ENCODE measurements at places on chromosomes 5 and 9. TPM values are rescaled to one million over a fixed set of nuclear protein-coding genes. Genes with fewer than 3 reads are reported as not detected.
A peak's percentile ranks its signal among the peaks of the same experiment; 100 is the strongest.

GRCh38 chr5:150780816-150781221 is 2.3 kb downstream of the SMIM3 start:
- peaks cover 53% of the 10 kb centered on the region for H3K4me1 ChIP-seq
- peak overlapping the region; percentile 98 for H3K27ac ChIP-seq
- no peaks in the 10 kb centered on the region for H3K27me3 ChIP-seq

GRCh38 chr5:371811-372555 is 50.5 kb downstream of the AHRR start:
- no peak for DNase-seq
- no peaks in the 10 kb centered on the region for H3K27me3 ChIP-seq

- H3K4me3 ChIP-seq = no peak overlapping the region
- no peak for DNase-seq
- no peaks in the 10 kb centered on the region for H3K36me3 ChIP-seq
- no peaks in the 10 kb centered on the region for H3K27me3 ChIP-seq
These were observed 206.8 kb downstream of the TMC1 start for GRCh38 chr9:72728031-72728770.

- no peaks in the 10 kb centered on the region for H3K27me3 ChIP-seq
- DNase-seq = no peak
- no peaks in the 10 kb centered on the region for H3K36me3 ChIP-seq
- no peak overlapping the region for H3K4me3 ChIP-seq
These were observed 690.2 kb downstream of the NR2F1-AS1 start for GRCh38 chr5:92890841-92891244.

DNA sequence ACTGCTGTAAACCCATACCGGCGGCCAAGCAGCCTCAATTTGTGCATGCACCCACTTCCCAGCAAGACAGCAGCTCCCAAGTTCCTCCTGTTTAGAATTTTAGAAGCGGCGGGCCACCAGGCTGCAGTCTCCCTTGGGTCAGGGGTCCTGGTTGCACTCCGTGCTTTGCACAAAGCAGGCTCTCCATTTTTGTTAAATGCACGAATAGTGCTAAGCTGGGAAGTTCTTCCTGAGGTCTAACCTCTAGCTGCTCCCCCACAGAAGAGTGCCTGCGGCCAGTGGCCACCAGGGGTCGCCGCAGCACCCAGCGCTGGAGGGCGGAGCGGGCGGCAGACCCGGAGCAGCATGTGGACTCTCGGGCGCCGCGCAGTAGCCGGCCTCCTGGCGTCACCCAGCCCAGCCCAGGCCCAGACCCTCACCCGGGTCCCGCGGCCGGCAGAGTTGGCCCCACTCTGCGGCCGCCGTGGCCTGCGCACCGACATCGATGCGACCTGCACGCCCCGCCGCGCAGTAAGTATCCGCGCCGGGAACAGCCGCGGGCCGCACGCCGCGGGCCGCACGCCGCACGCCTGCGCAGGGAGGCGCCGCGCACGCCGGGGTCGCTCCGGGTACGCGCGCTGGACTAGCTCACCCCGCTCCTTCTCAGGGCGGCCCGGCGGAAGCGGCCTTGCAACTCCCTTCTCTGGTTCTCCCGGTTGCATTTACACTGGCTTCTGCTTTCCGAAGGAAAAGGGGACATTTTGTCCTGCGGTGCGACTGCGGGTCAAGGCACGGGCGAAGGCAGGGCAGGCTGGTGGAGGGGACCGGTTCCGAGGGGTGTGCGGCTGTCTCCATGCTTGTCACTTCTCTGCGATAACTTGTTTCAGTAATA is at the start of gene FXN:
TSS of gene FXN (plus strand) at position 315 of the 871 bp plus-strand sequence. CDS start at position 346, 31 bp downstream.
- peak within 1 kb of the TSS; percentile 64 for H3K27ac ChIP-seq
- DNase-seq = no peak
- H3K36me3 ChIP-seq = no peaks in the 10 kb centered on the region
- peak within 1 kb of the TSS; percentile 80 for H3K4me3 ChIP-seq
- peaks cover 8% of the 10 kb centered on the region for H3K4me1 ChIP-seq

- H3K36me3 ChIP-seq = no peaks in the 10 kb centered on the region
- no peaks in the 10 kb centered on the region for H3K27me3 ChIP-seq
- H3K27ac ChIP-seq = no peak overlapping the region
- no peak for DNase-seq
- H3K4me3 ChIP-seq = peak overlapping the region; percentile 26
These were observed 19.9 kb upstream of the IER5L start for GRCh38 chr9:129197978-129198318.

DNA sequence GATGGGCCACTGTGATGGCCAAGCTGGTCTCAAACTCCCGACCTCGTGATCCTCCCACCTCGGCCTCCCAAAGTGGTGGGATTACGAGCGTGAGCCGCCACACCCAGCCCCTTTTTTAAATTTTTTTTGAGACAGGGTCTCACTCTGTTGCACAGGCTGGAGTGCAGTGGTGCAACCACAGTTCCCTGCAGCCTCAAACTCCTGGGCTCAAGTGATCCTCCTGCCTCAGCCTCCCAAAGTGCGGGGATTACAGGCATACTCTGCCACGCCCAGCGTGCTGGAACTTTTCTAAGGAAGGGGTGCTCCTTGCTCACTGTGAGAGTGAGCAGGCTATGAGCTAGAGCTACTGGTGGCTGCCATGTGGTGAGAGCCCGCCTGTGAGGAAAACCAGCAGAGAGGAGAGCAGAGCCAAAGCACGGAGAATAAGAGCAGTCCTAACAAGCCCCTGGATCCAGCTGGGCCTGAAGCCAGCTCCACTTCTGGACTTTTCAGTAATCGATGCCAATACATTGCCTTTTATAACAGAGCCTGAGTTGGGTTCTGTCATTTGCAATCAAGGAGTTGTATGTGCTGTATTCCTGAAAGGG is 75.5 kb upstream of the UNC5A start:
- no peak overlapping the region for H3K4me3 ChIP-seq
- no peaks in the 10 kb centered on the region for H3K4me1 ChIP-seq
- no peaks in the 10 kb centered on the region for H3K36me3 ChIP-seq
- no peak overlapping the region for H3K27ac ChIP-seq

DNA sequence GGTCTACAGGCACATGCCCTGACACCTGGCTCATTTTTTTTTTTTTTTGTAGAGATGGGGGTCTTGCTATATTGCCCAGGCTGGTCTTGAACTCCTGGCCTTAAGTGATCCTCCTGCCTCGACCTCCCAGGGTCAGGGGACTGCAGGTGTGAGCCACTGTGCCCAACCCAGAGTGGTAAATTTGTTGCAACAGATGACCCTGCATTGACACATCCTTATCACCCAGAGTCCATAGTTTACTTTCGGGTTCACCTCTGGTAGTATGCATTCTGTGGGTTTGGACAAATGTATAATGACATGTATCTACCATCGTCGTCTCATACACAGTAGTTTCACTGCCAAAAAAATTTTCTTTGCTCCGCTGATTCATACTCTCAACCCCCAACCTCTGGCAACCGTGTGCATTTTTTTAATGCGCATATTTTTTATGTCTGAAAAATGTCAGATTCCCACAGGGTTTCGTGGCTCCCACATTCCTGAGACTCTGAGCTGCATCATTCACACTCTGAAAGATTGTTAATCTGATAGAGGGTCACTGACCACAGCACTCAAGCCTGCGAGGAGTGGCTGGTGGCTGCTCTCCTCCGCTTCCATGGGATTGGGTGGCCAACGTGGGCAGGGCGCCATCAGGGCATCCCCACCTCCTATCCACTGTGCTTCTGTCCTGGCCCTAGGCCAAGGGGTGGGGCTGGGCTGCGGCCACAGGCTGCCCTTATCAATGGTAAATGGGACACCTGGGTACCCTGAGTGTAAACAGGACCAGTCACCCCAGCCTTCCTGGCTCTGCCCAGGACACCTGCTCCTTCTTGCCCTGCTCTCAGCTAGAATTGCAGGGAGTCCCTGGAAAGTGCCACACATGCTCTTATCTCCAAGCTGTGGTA is 9.6 kb downstream of the NDST1 start:
- no peaks in the 10 kb centered on the region for H3K27me3 ChIP-seq
- peaks cover 2% of the 10 kb centered on the region for H3K36me3 ChIP-seq
- DNase-seq = no peak
- peak overlapping the region; percentile 54 for H3K27ac ChIP-seq
- peak overlapping the region; percentile 37 for H3K4me3 ChIP-seq
- peaks cover 82% of the 10 kb centered on the region for H3K4me1 ChIP-seq

- H3K4me1 ChIP-seq = peaks cover 28% of the 10 kb centered on the region
- no peaks in the 10 kb centered on the region for H3K36me3 ChIP-seq
- peak; percentile 44 for DNase-seq
- H3K4me3 ChIP-seq = no peak overlapping the region
These were observed 43.1 kb downstream of the TNFAIP8 start for GRCh38 chr5:119398727-119399466.

DNA sequence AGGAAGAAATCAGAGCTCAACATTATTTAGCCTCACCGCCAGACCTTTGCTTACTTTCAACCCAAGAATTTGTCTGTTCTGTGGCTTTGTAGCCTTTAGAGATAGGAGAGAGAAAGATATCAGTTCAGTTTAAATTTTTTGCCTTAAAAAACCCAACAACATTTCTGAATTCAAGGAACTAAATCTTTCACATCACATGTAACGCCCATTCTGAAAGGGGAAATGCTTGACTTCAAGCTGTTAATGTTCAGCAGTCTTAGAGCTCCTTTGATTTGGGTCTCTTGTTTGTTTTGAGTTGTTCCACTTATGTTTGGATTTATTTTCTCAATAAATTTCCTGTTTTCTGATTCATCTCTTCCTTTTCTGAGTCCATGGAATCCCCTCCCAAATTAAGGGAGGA is 294.5 kb downstream of the ARHGAP26 start:
- H3K4me1 ChIP-seq = peaks cover 50% of the 10 kb centered on the region
- no peak for DNase-seq
- no peaks in the 10 kb centered on the region for H3K36me3 ChIP-seq
- peak overlapping the region; percentile 17 for H3K4me3 ChIP-seq
- H3K27ac ChIP-seq = no peak overlapping the region

- H3K36me3 ChIP-seq = no peaks in the 10 kb centered on the region
- DNase-seq = no peak
- peaks cover 4% of the 10 kb centered on the region for H3K4me1 ChIP-seq
- peak overlapping the region; percentile 86 for H3K4me3 ChIP-seq
These were observed 808 bp downstream of the SPOCK1 start for GRCh38 chr5:137498301-137498735.

- DNase-seq = no peak
- no peaks in the 10 kb centered on the region for H3K27me3 ChIP-seq
- H3K4me3 ChIP-seq = no peak overlapping the region
- H3K27ac ChIP-seq = no peak overlapping the region
These were observed 399.0 kb downstream of the HTR1A start for GRCh38 chr5:63563008-63563917.

- peak; percentile 50 for DNase-seq
- peak overlapping the region; percentile 54 for H3K4me3 ChIP-seq
- H3K27ac ChIP-seq = peak overlapping the region; percentile 87
- no peaks in the 10 kb centered on the region for H3K36me3 ChIP-seq
- H3K27me3 ChIP-seq = no peaks in the 10 kb centered on the region
These were observed 21.5 kb downstream of the SHB start for GRCh38 chr9:38047301-38048251.

Gene LHX6
- 6.5 TPM for total RNA-seq

Gene UHRF2
- 76.0 TPM for total RNA-seq

Gene C9orf50
- not detected for total RNA-seq

Measured in thoracic aorta (tissue), 2 donors.